Activated naive CD8-positive, alpha-beta T cell treated with anti-CD3 and anti-CD28 coated beads for 36 hours (primary cell): ENCODE measurements at places on chromosomes 7 and 10.

- DNase-seq = no peak
Measured at GRCh38 chr10:132977807-132978206, 35.4 kb upstream of the CFAP46 start.

GRCh38 chr10:24170199-24170598 lies 38.7 kb upstream of the KIAA1217 start:
- no peak for DNase-seq

DNA sequence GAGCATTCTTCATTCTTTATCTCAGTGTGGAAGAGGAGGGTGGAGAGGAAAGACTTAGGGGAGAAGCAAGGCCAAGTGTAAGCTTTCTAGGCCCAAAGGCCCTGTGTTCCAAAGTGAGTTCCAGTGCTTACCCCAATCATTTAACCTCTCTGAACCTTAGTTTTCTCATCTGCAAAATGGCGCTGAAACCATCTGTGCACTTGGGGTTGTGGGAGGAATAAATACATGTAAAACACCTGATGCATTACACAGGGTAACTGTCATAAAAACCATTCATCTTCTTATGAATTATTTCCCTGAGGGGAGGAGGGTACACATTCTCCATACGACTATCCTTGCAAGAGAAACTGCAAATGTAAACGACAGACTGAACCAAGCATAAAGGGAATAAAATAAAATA lies 19.0 kb downstream of the PIK3AP1 start:
- DNase-seq = no peak

DNA sequence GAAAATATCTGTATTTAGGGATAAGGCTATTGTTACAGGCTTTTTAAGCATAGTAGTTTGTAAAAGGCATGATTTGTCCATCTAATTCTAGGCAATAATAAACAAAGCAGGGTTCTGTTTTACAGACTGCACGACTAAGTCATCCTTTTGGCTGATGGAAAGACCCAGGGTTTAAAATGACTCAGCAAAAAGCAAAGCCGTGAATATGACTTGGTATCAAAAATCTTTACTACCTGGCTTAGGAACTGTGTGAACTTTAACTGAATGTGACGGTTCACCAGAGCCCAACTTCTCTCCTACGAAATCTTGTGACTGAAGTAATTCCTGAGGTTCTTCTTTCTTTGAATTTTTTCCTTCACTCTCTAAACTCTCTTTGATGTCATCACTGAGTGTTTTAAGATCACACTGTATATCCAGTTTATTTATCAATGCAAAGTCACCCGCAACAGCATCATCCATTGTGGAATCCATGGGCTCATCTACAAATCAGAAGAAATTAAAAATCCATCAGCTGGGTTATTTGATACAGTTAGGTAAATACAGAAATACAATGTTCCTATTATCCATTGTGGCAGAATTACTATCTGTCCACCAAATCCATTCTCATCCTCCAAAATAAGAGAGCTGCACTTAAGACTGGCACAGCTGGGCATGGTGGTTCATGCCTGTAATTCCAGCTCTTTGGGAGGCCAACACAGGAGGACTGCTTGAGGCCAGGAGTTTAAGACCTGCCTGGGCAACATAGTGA lies 17.0 kb downstream of the ATE1 start:
- no peak for DNase-seq

GRCh38 chr7:146956321-146956720 lies 839.7 kb downstream of the CNTNAP2 start:
- DNase-seq = no peak

- no peak for DNase-seq
Measured at GRCh38 chr7:6489612-6490011, 41.9 kb upstream of the DAGLB start.

DNA sequence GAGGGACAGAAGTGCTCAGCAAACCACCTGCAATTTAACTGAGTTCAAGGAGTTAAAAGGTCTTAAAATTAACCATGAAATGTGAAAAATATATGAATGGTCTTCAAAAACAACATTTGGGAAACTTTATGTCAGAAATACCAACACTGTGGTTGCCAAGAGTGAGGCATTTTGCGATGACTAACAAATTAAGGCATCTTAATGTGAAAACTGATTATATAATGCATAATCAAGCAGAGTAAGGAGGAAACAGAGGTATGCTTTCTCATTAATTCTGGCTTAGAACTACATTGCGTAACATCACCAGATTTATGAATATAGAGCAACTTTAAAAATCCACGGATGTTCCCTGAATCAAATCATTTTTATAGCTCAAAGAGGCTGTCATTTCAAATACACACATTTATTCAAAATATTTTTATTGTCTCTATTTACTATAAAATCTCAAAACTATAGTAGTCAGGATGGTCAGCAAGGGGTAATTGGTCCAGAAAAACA lies 335.5 kb downstream of the LRRTM3 start:
- no peak for DNase-seq

GRCh38 chr10:61635471-61635870 lies 27.3 kb upstream of the CABCOCO1 start:
- DNase-seq = no peak

GRCh38 chr10:26987851-26988250 lies 112.4 kb downstream of the ANKRD26 start:
- DNase-seq = no peak

DNA sequence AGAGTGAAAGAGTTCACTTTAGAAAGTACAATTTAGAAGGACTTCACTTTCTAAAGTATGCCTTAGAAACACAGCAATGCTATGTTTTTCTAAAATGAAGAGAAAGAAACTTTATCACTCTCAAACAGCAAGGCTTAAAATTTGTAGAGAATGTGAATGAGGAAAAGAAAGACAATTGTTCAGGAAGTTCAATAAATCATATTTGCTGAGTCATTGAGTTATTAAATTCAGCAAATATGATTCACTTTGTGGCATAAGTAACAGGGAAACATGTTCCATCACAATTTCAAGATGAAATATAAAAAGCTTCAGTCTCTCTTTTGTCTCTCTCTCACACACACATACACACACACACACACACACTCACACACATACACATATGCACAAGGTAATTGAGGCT lies 187.9 kb downstream of the PCDH15 start:
- DNase-seq = no peak

GRCh38 chr7:129144834-129145668 lies 544 bp downstream of the TSPAN33 start:
- DNase-seq = peak; percentile 24

DNA sequence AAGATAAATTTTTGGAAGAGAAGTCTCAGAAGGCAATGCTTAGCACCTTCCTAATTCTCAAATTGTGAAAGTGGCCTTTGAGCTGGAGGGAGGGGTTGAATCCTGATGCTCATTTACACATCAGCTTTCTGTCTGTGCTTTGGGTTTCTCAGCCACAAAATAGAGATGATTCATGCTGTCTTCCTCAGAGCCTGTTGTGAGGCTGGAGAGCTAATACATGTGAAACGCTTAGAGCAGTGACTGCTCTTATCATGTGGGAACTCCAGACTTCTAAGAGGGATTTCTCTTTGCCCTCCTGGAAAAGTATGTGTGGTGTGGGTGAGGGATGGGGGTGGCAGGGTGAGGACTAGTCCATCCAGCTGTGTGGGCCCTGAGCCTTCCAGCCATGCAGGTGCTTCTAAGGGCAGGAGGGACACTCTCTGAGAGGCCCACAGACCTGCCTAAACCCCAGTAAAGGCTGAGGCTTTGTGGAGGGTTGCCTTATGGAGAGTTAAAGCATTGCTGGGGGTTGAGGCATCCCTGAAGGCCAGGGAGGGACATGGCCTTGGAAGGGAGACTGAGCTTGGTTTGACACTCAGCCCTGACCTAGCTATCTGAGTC lies 4.8 kb upstream of the EVX1 start:
- DNase-seq = no peak
